ENCODE measurements at places on chromosomes 2 and 18.

DNA sequence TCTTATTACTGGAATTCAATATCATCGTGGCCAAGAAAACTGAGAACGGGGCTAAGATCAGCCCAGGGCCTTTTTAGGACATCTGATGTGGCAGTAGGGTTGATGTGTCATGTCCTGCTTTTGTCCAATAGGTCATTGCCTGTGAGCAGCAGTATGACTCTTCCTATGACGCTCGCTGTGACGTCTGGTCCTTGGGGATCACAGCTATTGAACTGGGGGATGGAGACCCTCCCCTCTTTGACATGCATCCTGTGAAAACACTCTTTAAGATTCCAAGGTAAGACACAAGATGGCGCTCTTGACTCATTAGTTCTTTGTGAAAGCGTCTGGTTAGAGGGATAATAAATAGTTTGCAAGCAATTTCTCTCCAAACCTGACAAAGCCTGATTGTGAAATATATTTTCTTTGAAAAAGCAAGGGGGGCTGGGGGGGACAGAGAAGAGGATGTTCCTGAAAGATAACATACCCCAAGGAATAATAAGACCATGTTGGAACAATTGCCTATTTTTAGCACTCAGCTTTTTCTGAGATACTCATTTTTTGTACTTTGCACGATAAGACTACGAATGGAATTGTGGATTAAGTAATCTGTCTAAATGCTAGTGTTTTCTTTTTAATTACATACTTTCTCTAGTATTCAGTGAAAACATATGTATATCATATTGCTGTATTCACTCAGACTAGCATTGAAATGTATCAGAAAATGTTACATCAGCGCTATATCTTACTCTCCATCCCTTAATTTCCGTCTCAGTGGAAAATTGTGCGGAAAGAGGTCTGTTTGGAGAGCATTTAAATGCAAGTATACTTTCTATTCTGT lies 58.1 kb downstream of the MYO3B start:
- peak; percentile 28 for DNase-seq

DNA sequence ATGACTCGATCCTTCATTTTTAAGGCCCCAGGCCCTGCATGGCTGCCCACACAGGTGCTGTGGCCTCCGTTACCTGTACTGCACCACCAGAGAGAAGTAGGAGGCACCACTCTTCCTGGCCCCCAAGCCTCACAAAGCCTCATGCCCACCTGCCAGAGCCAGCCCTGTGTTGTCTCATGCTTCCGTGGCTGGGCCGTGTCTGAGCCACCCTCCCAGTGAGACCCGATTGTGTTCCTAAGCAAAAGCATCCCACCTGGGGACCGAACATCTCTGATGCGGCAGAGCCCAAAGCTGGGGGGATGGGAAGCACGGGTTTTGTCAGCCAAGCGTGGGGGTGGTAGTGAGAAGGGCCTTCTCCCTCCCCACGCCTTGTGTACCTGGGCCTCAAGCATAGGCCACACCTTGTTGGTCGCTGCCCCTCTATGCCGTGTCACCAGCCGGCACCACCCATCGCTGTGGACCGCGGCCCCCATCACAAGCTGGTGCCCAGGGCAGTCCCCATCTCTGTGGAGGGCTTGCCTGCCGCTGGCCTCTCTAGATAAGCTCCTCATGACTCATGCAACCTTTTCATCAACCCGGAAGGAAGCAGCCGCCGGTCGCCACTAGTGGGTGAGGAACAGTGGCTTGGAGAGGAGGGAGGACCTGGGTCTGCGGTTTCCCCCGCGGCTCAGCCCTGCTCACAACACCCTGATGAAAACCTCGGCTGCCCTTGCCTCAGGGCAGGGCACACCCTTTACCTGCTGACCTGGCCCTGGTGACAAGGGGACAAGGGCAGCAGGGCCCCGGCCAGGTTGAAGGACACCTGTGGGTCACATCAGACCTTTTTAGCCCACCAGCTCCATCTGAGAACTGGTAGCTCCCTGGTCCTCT lies 2.7 kb upstream of the RNPEPL1 start:
- peak; percentile 38 for DNase-seq

DNA sequence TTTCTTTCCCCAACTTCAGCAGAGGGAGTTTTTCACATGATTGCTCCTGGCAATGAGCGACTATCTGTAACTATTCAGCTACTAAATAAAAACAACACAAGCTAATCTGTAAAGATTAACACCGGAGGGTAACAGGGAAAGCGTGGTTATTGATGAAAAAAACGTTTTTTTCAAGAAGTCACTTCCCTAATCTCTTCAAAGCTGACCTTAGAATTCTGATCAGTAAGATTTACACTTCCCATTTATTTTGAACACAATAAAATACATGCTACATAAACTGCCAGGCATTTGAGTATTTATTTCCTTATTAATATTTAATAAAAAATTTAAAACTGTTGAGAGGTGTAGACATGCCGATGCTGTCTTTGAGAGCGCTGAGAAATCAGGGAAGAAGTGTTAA lies 207.4 kb upstream of the HDAC4 start:
- no peak for DNase-seq

DNA sequence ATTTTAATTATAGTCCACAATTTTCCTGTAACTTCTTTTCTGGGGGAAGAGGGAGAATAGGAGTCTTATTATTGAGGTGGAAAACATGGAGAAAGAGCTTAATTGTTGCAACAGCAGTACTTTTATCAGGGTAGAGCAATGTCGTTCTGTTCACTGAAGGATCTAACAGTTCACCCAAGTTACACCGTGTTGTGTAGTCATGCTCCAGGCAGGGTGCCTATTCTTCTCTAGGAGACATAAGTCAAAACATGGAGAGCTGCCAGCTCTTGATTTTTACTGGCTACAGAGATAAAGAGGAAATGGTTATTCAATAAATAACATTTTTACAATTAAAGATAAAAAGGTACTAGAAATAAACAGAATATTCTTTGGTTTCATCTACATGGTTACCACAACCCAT lies 594.3 kb upstream of the NETO1 start:
- no peak for DNase-seq

- peak; percentile 22 for DNase-seq
Observed at GRCh38 chr18:63376538-63376937, 9.5 kb upstream of the KDSR start.

DNA sequence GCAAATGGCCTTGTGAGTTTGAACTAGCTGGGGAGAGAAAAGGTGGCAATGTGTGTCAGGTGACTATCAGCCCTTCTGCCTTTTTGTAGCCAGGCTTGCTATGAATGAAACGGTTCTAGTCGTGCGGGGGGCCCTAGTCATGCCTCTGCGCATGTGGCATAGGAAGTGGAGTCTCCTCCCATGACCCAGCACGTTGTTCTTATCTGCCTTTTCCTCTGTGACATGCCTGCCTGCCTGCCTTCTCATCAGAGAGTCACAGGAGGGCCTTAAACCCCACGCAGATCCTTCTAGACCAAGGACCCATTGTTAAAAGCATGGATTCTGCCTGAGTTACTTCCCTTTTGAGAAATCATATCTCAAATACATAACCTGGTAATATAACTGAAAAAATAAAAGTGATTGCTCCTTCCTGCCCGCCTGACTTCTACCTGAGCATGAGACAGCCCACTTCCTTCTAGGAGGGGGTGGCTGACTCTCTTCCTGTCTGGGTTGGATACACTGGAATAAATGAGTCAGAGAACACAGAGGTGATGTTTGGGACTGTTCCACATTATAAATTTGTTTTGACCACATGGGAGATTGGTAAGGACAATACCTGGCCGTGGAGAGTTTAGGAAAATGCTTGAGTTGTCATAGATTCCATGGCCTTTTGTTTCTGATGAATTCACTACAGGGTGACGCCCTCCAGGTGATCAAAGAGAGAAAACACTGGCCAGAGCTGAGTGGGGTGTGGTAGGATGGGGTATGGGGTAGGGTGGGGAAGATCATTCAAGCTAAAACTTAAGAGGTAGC lies 49.8 kb downstream of the FBLN7 start:
- no peak for DNase-seq

DNA sequence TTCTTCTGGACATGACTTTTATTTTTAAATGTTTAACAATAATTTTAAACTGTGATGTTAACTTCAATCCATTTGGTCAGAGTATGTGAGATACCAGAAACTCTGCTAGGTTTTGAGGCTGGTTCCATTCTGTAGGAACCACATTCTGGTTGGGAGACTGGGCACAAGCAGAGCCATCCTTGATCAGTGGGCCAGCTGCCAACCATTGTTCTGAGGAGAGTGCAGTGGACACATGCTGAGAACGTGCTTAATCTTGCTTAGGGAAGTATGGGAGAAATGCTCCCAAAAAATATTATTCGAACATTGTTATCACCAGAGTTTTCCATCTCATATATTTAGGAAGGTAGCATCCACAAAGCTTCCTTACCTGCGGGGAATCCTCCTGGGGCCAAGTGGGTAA lies 155.8 kb downstream of the RTN4 start:
- DNase-seq = no peak

GRCh38 chr2:2913601-2914120 lies 464.0 kb downstream of the EIPR1 start:
- DNase-seq = no peak

Data from HCEC 1CT (cell line).